NCI-H2107 (cell line): ENCODE measurements at places on chromosomes 3 and 15.

- peak; percentile 27 for DNase-seq
Observed at GRCh38 chr15:69997161-69997485, 100.6 kb downstream of the TLE3 start.

- peak; percentile 92 for DNase-seq
Observed at GRCh38 chr3:182490596-182491491, 302.5 kb upstream of the ATP11B start.

GRCh38 chr15:70327856-70328678 is 230.3 kb upstream of the TLE3 start:
- no peak for DNase-seq

GRCh38 chr15:80929689-80930088 is 59.9 kb downstream of the MESD start:
- DNase-seq, result no peak

- DNase-seq, result no peak
Observed at GRCh38 chr3:81308306-81308705, 453.1 kb downstream of the GBE1 start.

- no peak for DNase-seq
Observed at GRCh38 chr15:60576044-60576443, 97.1 kb upstream of the ICE2 start.

DNA sequence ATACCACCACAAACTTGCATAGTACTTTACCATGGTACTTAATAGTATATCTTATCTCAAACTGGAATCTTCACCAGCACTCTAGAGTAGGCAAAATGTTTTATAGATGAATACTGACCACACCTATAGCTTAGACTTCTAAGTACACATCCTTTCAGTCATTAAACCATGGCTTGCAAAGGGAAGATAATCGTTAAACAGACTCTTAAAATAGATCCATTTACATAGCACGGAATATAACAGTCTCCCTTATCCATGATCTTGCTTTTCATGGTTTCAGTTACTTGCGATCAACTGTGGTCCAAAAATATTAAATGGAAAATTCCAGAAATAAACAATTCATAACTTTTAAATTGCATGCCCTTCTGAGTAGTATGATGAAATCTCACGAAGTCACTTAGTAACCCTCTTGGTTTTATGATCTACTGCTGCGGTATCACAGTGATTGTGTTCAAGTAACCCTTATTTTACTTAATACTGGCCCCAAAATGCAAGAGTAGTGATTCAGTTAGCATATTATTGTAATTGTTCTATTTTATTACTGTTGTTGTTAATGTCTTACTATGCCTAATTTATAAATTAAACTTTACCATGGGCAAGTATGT is 111.4 kb downstream of the HERC1 start:
- DNase-seq, result no peak

GRCh38 chr3:42780398-42780797 is 7.3 kb upstream of the CCDC13 start:
- no peak for DNase-seq

- no peak for DNase-seq
Observed at GRCh38 chr3:119238363-119238762, 2.3 kb downstream of the B4GALT4 start.

- DNase-seq, result no peak
Observed at GRCh38 chr15:87142096-87142495, 1062.4 kb downstream of the AGBL1 start.

- DNase-seq, result no peak
Observed at GRCh38 chr3:45765266-45765851, 31.0 kb downstream of the SLC6A20 start.

GRCh38 chr3:185341616-185342458 is 21.1 kb upstream of the MAP3K13 start:
- no peak for DNase-seq

- DNase-seq, result no peak
Observed at GRCh38 chr15:48645558-48646330, at the start of gene FBN1. Gene FBN1, minus strand, starts transcription at chr15:48645709. Its CDS starts 940 bp downstream, at chr15:48644769.

- no peak for DNase-seq
Observed at GRCh38 chr15:64667736-64668161, 107.6 kb downstream of the RBPMS2 start.

- peak; percentile 52 for DNase-seq
Observed at GRCh38 chr3:143973259-143974021, 1.8 kb downstream of the DIPK2A start.

DNA sequence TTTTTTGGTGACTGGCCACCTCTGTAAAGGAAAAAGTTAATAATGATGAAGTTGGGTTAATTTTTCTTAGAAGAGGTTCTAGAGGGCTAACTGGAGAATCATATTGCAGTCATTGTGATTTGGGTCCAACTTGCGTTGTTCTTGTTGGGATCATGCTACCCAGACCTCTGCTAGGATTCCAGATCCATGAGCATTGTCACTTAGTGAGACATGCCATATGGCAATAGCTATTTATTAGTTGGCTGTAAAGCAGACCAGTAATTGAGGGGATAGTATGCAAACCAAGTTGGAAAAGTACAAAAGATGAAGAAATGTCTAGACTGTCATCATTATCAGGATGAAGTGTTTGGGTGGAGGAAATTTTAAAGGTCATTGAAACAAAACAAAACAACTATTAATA is 30.7 kb upstream of the P2RY12 start:
- no peak for DNase-seq

GRCh38 chr15:80694611-80695098 is 455 bp upstream of the ABHD17C start:
- DNase-seq, result no peak

- no peak for DNase-seq
Observed at GRCh38 chr3:58502872-58503271, 11.0 kb downstream of the KCTD6 start.

DNA sequence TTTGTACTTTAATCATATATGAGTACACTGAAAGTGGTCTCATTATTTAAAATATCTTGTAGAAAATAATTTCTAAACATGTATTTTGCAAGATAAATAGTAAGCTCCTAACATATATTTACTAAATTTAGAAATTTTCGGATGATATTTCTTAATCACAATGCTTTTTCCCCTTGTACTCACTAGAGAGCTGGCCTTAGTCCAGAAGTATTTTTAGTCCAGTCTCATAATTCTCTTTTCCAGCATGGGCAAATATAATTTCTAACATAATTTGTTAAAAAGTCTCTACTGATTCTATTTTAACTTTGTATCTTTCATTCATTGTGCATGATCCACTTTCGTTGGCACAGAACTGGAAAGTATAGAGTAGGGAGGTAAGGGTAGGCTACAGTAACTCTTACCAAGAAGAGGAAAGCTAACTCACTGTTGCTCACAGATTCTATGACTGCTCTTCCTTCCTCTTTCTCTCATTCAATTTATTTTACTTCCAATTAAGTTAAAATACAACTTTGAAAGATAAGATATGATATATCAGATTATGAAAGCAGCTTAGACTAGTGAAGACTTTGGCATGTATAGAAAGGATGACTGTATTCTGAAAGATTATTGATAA is 39.3 kb downstream of the FGF7 start:
- DNase-seq, result no peak

GRCh38 chr3:39156421-39156820 is 3.0 kb upstream of the CSRNP1 start:
- no peak for DNase-seq

DNA sequence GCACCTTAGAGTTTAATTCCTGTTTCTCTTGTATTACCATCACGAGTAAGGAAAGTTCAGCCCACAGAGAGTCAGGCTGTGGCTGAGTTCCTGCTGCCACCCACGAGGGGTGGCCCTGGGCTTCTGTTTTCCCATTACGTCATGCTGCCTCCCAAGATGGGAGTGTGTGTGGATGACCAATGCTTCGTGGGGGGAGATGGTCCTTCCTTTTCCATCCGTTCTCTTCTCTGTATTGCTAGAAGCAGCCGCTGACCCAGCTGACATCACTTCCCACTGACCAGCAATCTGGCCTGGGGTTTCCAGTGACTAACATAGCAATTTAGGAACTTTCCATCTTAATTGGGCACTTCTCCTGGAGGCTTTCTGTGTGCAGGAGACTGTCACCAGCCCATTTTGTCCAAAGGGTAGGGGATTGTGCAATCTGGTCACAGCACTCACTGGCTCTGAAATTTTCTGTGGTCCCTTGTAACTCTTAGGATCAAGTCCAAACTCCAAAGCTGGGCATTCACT is 9.3 kb downstream of the IRAK2 start:
- no peak for DNase-seq

GRCh38 chr3:89360156-89360555 is 252.7 kb downstream of the EPHA3 start:
- DNase-seq, result no peak

- DNase-seq, result no peak
Observed at GRCh38 chr3:78857494-78858111, 910.2 kb downstream of the ROBO1 start.

DNA sequence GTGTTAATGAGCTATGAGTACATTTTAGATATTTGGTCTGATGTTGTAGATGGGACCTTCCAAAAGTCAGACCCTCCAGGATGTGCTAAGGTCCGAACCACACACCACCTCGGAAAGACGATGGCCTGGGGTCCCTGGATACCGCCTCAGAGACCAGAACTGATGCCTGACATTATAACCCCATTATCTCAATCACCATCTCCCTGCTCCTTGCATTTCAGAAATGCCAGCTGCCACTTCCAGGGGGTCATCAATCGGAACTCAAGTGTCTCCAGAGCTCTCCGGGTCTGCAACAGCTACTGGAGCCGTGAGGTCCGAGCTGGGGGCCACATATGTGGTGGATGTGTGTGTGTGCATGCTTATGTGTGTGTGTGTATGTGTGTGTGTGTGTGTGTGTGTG is 7.9 kb downstream of the DUOX1 start:
- DNase-seq, result no peak

GRCh38 chr3:15685927-15686326 is 84.4 kb downstream of the BTD start:
- DNase-seq, result no peak

- no peak for DNase-seq
Observed at GRCh38 chr3:13420831-13421765, 976 bp upstream of the NUP210 start.
